ENCODE measurements at places on chromosomes 4 and X.

GRCh38 chr4:21769404-21770147 is 179.0 kb downstream of the KCNIP4 start:
- no peak for DNase-seq

GRCh38 chrX:44918722-44919121 is 45.7 kb downstream of the KDM6A start:
- no peak for DNase-seq

- no peak for DNase-seq
These were observed 51.4 kb downstream of the PTTG2 start for GRCh38 chr4:38011511-38012162.

GRCh38 chr4:223913-224497 is 81.3 kb downstream of the ZNF732 start:
- no peak for DNase-seq

DNA sequence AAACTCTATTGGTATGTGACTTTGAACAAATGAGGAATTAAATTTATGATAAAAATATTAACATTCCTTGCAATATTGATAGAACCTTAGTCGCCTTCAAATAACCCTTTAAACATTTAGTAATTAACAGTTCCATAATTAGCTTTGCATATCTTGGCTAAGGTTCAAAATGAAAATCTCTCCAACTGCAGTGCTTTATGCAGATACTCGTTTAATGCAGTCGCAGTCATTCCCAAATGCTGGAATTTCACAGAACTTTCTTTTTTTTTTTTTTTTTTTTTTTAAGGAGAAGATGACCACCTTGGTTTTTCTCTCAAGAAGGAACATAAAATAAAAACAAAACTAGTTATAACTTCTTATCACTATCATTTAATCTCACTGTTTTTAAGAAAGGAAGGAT is 5.2 kb downstream of the RAPGEF2 start:
- DNase-seq: no peak

GRCh38 chr4:80903020-80903419 is 127.5 kb upstream of the BMP3 start:
- no peak for DNase-seq

DNA sequence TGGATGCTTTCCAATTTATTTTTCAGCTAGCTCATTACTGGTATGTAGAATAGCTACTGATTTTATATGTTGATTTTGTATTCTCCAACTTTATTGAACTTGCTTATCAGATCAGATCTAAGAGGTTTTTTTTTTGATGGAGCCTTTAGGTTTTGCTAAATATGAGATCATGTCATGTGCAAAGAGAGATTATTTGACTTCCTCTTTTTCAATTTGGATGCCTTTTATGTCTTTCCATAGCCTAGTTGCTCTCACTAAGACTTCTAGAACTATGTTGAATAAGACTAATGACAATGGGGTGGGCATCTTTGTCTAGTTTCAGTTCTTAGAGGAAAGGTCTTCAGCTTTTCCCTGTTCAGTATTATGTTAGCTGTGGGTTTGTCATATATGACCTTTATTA is 11.7 kb downstream of the MAGEE1 start:
- DNase-seq: no peak

DNA sequence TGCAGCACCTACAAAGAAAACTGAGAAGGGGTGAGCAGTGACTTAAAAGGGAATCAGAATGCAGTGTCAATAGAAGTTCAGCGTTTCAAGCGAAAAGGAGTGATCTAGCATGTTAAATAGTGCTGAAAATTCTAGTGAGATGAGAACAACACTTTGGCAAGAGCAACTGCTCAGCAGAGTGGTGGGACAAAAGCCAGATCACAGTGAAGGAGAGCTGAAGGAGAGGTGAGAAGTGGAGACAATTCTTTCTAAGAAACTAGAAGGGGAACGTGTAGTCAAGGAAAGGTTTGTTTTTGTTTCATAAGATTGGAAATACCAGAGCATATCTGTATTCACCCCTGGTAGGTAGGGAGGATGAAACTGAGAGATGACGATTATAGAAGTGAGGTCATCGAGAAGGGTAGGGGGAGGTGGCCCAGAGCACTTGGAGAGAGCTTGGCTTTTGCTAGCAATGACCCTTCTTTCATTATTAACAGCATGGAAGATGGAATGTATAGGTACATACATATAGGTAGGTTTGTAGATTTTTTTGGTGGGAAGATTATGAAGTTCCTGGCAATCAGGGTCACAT is 33.7 kb downstream of the SRPX2 start:
- no peak for DNase-seq
